Activated CD4-positive, alpha-beta T cell treated with anti-CD3 and anti-CD28 coated beads for 24 hours (primary cell): ENCODE measurements at places on chromosomes 2 and 18.

- DNase-seq = no peak
Observed at GRCh38 chr2:173434762-173435569, 80.3 kb downstream of the CDCA7 start.

- no peak for DNase-seq
Observed at GRCh38 chr2:74025971-74026612, 41.4 kb downstream of the TET3 start.

GRCh38 chr2:237673130-237674001, 46.0 kb downstream of the LRRFIP1 start:
- peak; percentile 72 for DNase-seq

DNA sequence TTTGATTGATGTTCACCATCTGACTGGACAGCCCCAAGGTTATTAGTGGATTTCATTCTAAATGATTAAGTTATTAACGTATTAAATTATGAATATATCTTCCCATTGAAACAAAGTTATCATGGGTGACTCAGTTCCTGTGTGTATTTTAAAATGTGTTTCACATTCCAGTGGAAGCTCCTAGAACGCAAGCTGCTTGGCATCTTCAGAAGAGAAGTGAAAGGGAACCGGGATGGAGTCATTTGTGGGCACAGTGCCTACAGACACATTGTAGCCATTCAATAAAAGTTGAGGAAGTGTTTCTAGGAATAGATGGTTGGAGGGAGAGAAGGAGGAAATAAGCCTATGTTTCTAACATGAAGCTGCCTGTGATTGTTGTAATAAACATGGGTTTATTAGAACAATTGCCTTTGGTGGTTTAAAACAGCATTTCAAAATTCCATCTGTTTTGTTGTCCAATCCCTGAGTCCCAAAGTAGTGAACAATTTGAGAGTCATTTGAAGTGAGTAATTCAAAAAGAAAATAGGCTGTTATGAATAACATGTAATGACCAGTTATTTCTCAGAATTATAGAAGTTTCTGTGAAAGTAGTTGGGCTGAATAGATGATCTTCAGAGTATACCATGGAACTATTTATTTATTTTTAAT, 143.5 kb downstream of the PKP4 start:
- no peak for DNase-seq

DNA sequence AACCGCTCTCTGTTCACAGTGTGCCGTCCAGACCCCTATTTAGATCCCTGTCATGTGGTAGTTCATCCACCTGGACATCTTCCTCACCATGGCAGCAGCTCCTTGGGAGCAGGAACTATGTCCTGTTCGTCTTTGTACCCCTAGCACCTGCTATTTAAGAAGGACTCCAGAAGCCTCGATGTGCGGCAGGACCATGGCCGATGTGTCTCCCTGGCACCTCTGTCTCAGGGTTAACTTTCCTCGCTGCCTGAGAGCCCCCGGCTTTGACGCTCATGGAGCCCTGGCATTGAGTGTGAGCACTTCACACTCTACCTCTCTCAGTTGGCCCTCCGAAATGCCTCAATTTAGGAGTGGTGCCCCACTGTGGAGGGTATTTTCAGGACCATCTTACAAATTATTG, 152.0 kb downstream of the FAM210A start:
- DNase-seq = no peak

GRCh38 chr2:60746318-60746717, 9.8 kb upstream of the PAPOLG start:
- DNase-seq = no peak

GRCh38 chr2:136211701-136212100, 93.8 kb upstream of the CXCR4 start:
- DNase-seq = no peak

DNA sequence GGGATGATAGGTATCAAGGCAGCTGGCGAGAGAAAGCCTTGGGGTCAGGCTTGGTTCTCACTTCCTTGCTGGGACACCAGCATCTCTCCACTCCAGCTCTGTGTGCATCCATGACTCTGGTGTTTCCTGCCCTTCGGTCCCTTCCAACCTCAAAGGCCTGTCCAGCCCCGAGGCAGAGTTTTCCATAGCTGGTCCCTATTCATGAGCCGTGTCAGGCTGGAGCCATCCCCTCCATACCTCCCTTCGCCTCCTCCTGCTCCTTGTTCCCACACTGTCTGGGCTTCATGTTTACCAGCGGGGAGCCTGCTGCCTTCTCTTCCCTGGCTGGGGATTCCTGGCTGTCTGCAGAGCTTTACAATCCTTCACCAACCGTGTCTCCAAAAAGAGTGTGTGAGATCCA, 51.2 kb downstream of the DYSF start:
- no peak for DNase-seq

GRCh38 chr2:119282996-119283511, 59.4 kb downstream of the STEAP3 start:
- DNase-seq = no peak

DNA sequence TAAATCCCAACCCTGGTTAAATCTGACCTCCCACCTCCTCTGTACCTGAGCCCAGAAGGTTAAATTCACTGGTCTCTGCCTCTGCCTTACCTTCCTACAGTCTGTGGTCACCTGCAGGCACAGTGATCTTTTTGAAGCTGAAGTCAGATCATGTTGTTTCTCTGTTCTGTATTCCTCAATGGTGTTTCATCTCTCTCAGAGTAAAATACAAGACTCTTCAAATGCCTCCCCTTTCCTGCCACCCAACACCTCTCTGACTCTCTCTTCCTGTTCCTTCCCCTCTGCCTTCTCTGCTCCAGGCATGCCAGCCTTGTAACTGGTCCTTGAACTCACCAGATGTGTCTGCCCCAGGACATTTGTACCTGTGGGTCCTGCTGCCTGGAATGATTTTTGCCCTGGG, 219.3 kb downstream of the UXS1 start:
- no peak for DNase-seq

DNA sequence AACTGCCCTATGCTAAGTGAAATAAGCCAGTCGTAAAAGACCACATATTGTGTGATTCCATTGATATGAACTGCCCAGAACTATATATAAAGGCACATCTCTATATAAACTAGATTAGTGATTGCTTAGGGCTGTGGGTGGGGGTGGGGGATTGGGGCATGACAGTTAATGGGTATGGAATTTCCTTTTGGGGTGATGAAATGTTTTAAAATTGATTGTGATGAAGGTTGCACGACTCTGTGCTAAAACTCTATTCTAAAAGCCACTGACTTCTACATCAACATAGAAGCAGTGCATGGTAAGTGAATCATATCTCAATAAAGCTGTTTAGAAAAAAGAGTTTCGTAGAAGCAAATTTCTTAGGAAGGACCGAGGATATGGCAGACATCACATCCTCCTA, 53.0 kb downstream of the CDCA7 start:
- no peak for DNase-seq

GRCh38 chr2:72681016-72681995, 144.5 kb downstream of the EXOC6B start:
- DNase-seq = no peak

DNA sequence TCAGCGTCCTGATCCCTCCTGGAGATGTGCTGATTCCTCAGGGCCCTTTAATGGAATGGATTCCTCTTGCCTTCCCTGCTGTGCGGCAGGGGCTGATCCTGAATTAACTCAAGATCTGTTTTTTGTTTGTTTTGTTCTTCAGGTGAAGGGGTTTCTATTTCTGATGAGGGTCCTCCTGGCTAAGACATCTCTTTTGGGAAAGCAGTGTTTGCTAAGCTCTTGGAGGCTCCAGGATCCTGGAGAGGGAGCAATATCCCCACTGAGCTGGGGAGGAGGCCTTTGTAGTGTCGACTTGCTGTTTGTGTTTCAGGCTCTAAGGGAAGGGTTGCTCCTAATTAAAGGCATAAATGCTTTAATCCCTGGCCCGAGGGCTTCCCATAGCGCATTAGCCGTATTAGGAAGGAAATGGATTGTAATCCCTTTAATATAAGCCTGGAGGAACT, 65.3 kb upstream of the FOXI3 start:
- no peak for DNase-seq

GRCh38 chr2:129769185-129769991, 210.1 kb upstream of the RAB6C start:
- DNase-seq = no peak

GRCh38 chr2:217326238-217327022, 466.6 kb upstream of the TNP1 start:
- no peak for DNase-seq

DNA sequence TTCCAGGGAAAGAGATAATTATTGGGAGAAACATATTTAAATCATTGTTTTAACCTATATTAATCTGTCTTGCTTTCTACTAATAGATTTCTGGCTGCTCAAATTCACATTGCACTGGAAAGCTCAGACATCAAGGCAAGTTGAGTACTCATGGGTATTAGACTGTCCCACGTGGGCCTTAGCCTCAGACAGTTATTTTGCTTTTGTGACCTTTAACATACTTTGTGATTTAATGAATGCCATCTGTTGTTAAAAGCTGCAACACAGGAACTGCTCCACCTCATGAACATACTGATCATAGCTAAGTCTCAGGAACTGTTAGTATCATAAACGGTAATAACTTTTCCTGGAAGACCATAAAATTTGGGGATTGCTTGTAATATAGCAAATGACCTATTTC, 2.7 kb upstream of the LCT start:
- DNase-seq = no peak

DNA sequence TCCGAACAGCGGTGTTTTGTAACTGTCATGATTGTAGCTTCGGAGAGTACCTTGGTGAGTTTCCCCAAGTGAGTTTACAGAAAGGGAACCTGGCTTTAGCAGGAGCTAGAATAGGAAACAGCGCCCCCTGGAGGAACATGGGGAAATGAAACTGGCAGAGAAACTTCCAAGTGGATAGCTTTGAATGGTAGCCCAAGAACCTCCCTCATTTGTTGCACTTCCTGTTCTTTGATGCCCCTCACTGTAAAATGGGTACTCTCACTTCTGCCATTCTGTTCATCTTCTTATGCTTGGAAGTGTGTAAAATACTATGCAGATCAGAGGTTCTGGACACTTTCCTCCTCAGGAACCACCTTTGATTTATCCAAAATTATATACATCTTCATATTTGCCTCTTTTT, 36.2 kb downstream of the CHST10 start:
- peak; percentile 72 for DNase-seq

DNA sequence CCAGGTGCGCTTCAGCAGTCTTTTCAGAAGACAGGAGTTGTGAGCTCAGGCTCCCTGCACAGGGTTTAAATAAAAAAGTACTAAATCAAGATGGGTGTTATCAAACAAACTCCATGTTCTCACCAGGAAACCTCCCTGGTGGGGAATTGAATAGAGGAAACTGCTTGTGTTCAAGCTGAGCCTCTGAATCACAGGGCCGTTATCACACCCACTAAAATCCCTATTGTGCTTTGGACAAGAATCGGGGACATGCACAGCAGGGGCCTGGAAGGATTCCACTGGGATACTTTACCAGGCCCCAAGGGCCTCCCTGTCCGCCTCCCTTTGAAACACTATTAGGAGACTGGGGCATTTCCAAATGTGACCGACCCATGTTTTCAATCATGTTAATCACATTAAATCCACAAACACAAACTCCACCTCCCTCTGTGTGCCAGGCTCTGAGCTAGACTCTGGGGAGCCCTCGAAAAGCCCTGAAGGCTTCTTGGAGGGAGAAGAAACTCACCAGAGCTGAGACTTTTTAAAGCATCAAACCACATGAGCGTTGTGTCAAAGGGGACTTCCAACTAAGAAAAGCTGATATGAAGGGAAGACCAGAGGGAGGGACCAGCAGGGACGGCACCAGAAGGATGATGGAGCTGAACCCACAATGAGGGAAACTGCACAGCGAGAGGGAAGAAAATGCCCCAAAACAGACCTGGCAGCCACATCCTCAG, 458.7 kb upstream of the ID2 start:
- DNase-seq = no peak

- DNase-seq = no peak
Observed at GRCh38 chr2:212898011-212898410, 253.4 kb downstream of the IKZF2 start.

GRCh38 chr18:68220458-68220857, 494.4 kb downstream of the TMX3 start:
- DNase-seq = no peak

GRCh38 chr2:154978710-154979109, 280.2 kb downstream of the KCNJ3 start:
- DNase-seq = no peak

GRCh38 chr2:231483398-231484329, 19.4 kb upstream of the NCL start:
- no peak for DNase-seq

DNA sequence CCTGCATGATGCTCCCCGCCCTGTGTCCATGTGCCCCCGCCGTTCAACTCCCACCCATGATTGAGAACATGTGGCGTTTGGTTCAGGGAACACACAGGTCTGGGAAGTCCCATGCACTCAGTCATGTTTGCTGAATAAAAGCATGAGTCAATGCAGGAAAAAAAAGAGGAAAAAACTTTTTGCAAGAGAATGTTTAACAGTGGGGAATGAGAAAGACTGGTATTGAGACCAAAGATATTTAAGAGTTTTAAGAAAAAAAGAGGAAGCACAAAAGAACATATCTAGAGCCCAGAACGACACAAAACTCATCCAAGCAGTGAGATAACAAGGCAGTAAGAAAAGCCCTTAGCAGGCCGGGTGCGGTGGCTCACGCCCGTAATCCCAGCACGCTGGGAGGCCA, 279.2 kb upstream of the THSD7B start:
- DNase-seq = no peak

GRCh38 chr18:47882641-47883040, 47.8 kb downstream of the SMAD2 start:
- no peak for DNase-seq

- DNase-seq = no peak
Observed at GRCh38 chr2:189548666-189549448, 31.7 kb downstream of the SLC40A1 start.

DNA sequence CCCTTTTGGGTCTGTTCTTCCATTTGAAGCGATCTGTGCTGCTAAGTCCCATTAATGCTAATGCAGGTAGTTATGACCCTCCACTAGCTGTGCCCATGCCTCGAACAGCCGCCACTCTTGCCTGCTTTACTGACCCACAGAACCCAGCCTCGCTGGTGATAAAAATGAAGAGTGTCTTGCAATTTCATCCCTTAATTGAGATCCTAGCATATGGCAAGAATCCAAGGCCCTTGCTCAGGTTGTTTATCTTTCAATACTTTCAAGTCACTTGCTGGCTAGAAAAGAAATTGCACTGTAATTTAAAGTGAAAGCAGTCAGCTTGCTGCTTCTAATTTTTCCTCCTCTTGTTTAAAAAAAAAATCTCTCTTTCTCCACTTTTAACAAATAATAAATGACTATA, 73.6 kb downstream of the ZNF521 start:
- DNase-seq = no peak

GRCh38 chr2:9905413-9905812, 46.1 kb upstream of the GRHL1 start:
- no peak for DNase-seq

DNA sequence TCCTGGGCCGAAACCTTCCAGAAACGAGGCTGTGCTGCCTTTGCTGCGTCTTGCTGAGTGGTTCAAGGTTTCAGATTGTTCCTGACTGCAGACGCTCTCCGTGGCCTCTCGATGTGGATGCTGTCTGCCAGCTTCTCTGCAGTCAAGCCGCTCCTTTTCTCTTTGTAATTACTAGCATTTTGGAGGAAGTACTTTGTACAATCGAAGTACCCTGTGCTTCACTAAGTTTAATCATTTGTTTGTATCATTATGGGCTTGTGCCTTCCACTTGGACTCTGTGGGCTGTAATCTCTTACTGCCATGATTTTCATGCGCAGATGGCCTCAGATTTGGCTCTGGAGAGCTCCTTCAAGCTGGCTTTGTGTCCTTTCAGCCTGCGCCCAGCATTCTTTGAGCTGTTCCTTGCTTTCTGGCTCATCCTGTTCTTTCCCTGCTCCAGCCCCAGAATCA, 49.3 kb downstream of the TRAF3IP1 start:
- DNase-seq = no peak
